ENCODE measurements at places on chromosomes 7 and 10.
A peak's percentile ranks its signal among the peaks of the same experiment; 100 is the strongest.

DNA sequence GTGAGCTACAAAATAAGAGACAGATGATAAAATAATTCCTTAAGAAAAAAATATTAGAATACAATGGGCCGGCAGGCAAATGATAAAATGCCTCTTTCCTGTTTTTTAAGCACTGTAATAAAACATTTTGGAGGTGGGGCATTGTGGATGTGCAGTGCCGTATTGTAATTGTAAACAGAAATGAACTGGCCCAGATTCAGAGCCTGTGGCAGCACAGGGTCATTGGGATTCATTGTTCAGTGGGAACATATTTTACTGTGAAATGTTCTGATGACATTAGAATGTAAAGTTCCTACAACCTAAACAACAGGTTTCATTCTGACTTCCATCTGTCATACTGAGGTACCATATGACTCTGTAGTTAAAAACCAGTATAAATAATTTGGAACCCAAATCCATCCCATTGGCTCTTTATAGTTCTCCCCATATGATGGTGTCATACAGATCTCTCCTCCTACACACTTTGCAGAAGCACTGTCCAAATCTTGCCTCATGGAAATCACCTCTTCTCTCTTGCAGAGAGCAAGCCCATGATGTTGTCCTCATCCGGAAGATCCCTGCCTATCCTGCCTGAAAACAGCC is 264.6 kb downstream of the WDR37 start:
- no peak for DNase-seq

GRCh38 chr10:28991333-28992270 is 297.3 kb upstream of the LYZL1 start:
- peak; percentile 54 for DNase-seq

GRCh38 chr7:131302876-131303707 is 24.6 kb upstream of the MKLN1 start:
- DNase-seq, result peak; percentile 7

DNA sequence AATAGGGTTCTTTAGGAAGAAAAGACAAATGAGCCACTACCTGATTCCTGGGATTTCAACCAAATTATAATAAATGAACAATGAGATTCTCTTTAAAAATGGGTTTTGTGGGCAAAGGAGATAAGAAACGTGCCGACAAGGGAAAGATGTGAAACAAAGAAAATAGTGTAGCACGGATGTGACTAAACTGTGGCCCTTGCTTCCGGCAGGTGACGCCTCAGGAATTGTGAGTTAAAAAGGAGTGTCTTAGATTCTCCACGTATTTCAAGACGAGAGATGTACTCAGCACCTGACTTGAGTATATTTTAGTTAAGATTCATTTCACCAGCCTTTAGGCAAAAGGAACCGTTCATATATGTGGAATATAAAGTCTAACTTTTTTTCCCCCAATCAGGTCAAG is 75.9 kb downstream of the DNAH11 start:
- no peak for DNase-seq

DNA sequence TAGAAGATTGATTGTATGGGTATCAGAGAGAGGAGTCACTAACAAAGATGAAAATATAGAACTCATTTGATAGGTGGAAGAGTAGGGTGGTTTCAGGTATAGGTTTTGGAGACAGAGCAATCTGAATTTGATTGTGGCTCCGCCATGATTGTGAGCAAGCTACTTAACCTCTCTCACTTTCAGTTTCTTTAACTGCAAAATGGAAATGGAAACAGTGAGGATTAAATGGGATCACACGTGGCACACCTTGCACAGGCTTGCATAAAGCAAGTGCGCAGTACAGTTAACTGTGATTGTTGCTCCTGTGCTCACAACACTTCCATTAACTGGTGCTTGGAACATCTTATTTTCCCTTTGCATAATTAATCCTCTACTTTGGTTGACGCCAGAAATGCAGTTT is 54.9 kb downstream of the ATXN7L1 start:
- no peak for DNase-seq

GRCh38 chr10:120607016-120607709 is 150.1 kb downstream of the PLPP4 start:
- DNase-seq, result no peak

DNA sequence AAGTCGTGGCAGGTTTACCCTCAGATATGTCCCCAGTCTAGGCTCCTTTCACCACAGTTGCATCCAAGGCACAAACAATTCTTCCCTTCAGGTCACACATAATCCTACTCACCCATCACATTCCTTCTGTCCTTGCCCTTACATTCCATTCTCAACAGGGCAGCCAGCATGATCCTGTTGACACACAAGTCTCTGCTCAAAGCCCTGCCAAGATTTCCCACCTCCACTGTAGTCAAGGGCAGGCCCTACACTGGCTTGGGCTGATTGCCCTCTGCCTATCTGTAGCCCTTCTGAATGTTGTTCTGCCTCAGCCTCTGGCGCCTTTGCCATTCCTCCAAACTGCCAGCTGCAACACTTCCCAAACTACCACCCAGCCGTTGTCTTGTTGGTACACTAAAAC is 187.9 kb upstream of the AKR1E2 start:
- DNase-seq, result no peak

GRCh38 chr7:83270407-83270806 is 107.7 kb upstream of the PCLO start:
- DNase-seq, result no peak

GRCh38 chr10:120205368-120206018 is 251.5 kb upstream of the PLPP4 start:
- no peak for DNase-seq

GRCh38 chr10:131025333-131025732 is 286.2 kb downstream of the TCERG1L start:
- DNase-seq, result no peak

GRCh38 chr7:28955718-28956607 is 2.2 kb downstream of the TRIL start:
- no peak for DNase-seq

DNA sequence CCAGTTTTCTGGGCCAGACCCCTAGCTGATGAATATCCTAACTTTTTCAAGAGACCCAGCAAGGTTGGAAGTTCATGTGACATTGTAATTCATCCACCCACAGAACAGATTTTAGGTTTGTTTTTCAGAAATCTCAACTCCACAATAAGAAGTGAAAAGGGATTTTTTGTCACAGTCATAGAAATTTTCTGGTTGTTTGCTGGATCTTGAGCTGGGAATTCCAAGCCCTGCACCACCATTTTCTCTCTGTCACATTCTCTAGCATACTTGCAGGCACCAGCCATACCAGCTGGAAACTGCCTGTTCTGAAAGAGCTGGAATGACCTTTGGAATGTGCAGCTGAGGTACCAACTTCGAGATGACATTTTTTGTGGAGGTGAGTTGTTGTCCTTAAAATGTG is 8.5 kb downstream of the TAS2R60 start:
- DNase-seq, result no peak

DNA sequence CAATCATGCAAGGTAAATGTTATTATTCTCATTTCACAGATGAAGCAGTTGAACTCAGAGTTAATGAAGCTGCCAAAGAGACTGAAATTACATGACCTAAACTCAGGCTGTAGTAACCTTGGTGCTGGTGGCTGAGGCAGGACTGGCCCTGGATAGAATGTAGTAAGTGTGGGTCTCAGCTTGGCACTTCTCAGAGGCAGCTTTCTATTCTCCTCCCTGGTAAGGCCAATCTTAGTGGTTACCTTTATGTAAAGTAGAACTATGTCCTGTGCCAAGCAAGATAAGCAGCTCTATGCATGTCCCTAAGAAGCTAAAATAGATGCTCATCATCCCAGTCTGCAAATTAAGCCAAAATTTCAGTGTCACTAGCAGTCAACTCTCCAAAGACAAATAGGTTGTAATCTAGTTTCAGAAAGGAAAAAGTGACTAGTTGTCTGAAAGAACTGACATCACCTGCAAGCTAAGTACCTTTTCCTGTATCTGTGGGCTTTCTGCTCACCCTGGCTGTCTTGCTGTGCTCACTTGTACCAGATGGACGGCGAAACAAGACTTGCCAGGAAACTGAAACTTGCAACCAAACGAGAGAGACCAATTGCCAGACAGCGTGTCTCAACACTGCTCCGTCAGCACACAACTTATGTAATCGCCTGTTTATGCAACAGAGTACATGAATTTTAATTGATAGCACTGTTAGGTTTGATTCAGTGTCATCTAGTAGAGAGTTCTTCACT is 43.7 kb downstream of the CH25H start:
- DNase-seq, result peak; percentile 62

GRCh38 chr7:128914566-128915151 is 4.2 kb upstream of the KCP start:
- DNase-seq, result no peak

DNA sequence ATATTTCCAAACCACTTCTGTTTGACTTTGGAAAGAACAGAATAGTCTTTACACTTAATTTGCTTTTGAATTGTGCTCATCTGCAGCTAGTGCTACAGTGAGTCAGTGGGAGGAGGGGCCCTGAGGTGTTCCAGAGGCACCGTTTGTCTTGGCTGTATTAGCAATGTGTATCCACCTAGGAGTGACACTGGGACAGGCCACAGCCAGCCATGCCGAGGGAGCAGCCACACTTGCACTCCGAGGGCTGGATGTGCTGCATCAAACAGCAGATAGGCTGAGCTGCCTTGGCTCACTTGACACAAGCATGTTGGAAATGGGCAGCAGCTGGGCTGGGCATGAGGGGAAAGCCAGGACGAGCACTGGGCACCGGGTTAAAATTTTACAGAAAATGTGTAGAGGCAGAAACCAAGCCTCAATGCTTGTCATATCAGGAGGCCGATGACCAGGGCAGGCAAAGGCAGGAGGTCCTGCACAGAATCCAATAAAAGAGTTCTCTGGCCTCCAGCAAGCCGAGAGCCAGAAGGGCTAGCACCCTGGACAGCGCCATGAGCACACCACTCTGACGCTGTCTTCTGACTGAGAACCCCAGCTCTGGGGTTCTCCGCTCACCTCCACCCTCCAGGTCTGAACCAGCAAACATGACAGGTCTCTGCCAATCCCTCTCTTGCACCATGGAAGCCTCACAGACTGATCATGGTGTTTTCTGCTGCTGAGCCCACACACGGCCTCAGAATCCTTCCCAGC is 163.3 kb downstream of the GRID1 start:
- no peak for DNase-seq

GRCh38 chr10:73743905-73744663 is at the start of gene SEC24C:
TSS of gene SEC24C (plus strand) at chr10:73744372. CDS start at chr10:73746833, 2,461 bp downstream.
- peak; percentile 93 for DNase-seq

GRCh38 chr7:41403291-41403690 is 299.6 kb downstream of the INHBA start:
- DNase-seq, result no peak

- no peak for DNase-seq
Observed at GRCh38 chr7:74101061-74101681, 17.6 kb downstream of the LIMK1 start.

DNA sequence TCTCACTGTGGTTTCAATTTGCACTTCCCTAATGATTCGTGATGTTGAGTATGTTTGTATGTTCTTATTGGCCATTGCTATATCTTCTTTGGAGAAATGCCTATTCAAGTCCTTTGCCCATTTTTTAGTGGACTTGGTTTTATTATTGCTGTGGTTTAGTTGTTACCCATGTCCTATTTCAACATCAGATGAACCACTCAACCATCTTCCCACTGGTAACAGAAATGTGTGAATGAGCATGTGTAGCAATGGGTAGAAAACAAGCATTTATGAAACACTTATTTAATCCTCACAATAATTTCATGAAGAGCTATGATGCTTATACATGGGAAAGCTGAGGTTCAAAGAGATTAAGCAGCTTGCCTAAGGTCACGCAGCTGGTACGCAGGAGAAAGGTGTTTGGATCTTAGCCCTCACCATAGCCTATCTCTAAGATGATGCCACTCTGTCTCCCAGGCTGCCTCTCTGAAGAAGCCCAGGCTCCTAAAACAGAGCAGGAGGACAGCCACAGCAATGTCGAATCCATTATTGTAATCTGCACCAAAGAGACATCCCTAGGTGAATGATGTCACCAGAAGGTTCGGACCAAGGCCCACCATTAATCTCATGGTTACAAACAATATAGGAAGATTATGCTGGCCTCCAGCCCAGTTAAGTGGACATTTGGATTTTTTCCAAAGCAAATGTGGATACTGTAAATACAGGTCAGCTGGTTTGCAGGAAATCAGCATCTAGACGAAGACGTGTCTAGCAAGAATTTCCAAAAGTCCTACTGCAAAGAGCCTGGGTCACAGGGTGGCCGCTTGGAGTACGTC is 447.6 kb upstream of the ZMIZ1 start:
- DNase-seq, result no peak

DNA sequence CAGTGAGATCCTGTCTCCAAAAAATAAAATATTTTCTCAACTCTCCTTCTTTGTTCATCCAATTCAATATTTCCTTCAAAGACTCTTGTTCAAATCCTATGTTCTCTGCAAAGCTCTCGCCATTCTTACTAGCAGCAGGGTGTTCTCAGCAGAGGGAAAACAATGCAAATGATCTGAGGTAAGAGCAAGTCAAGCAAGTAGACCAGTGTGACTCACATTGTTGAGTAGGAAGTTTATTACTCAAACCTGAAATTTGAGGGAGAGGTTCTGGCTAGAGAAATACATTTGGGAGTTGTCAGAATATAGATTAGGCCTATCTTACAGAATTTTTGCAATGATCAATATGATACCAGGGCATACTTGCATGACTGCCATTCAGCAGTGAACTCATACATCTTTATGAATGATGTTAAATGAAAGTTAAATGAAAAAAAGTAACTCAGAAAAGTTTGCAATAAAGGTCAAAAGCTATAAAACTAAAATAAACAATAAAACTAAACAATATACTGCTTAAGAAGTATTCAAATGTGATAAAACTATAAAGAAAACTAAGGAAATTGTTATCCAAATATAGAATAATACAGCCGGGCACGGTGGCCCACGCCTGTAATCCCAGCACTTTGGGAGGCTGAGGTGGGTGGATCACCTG is 5.8 kb downstream of the IDE start:
- no peak for DNase-seq

- DNase-seq, result no peak
Observed at GRCh38 chr10:14953424-14954000, 384 bp downstream of the DCLRE1C start.

- no peak for DNase-seq
Observed at GRCh38 chr10:61835946-61836887, 65.3 kb upstream of the ARID5B start.

DNA sequence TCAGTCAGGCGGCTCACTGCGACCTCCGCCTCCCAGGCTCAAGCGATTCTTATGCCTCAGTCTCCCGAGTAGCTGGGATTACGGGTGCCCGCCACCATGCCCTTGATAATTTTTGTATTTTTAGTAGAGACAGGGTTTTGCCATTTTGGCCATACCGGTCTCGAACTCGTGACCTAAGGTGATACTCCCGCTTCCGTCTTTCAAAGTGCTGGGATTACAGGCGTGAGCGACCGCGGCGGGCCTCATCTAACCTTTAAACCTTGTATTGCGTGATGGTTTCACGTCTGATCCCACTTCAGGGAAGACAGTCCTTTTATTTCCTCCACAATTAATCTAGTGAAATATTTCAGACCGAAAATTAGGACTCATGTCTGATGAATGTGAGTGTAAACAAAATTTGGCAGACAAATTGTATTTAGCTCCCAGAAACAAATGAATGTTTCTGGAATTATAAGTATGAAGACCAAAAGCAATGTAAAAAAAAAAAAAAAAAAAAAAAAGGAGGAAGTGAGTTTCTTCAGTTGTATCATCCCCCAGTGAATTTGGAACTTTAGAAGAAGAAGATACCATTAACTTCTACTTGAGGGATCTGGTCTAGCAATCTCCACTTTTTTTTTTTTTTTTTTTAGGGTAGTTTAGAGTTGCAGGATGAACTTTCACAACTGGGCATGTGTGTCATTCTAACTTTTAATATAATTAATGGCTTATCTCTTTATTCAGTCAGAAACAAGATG is 1.6 kb downstream of the NUP42 start:
- no peak for DNase-seq

Measured in stimulated activated CD4-positive, alpha-beta T cell treated with anti-CD3 and anti-CD28 coated beads, Interleukin-2, amount 100 ng/mL, for 24 hours (primary cell).